ENCODE measurements at places on chromosomes 16 and 17. TPM values are rescaled to one million over a fixed set of nuclear protein-coding genes. Genes with fewer than 3 reads are reported as not detected.

The MYH1 gene
- not detected for total RNA-seq

The CBFA2T3 gene
- not detected for total RNA-seq

The KRTAP1-1 gene
- total RNA-seq: not detected

The CAPNS2 gene
- 0.56 TPM for total RNA-seq

The CD300LB gene
- not detected for total RNA-seq

The ASPHD1 gene
- total RNA-seq: 11.4 TPM

The KRT9 gene
- total RNA-seq: not detected

The SMIM5 gene
- total RNA-seq: not detected

The ANKRD40CL gene
- total RNA-seq: not detected

The GRAPL gene
- total RNA-seq: 0.25 TPM

The CCL15 gene
- not detected for total RNA-seq

The TLCD2 gene
- 3.6 TPM for total RNA-seq

The IL4R gene
- 19.8 TPM for total RNA-seq

The TP53TG3 gene
- total RNA-seq: not detected

The PLLP gene
- total RNA-seq: 0.37 TPM

The MARF1 gene
- total RNA-seq: 17.8 TPM

The AIPL1 gene
- not detected for total RNA-seq

The KRT12 gene
- not detected for total RNA-seq

The NPIPB6 gene
- 0.06 TPM for total RNA-seq

The RASD1 gene
- 101 TPM for total RNA-seq

The TEX14 gene
- not detected for total RNA-seq

The ST6GALNAC1 gene
- not detected for total RNA-seq

The KRTAP2-3 gene
- not detected for total RNA-seq

The CA5A gene
- total RNA-seq: not detected

The IGSF6 gene
- total RNA-seq: not detected

The HEXIM2 gene
- 12.4 TPM for total RNA-seq

The PPL gene
- total RNA-seq: 145 TPM

The ZACN gene
- total RNA-seq: not detected

The PHOSPHO1 gene
- 0.06 TPM for total RNA-seq

The PABPN1L gene
- total RNA-seq: not detected

The KRT32 gene
- total RNA-seq: not detected

The GJC1 gene
- total RNA-seq: 1.4 TPM

The NTHL1 gene
- 13.9 TPM for total RNA-seq

The ELAC2 gene
- 60.8 TPM for total RNA-seq

The METTL23 gene
- 23.8 TPM for total RNA-seq

The CES5A gene
- total RNA-seq: not detected

The RNF112 gene
- 3.4 TPM for total RNA-seq

The TPPP3 gene
- not detected for total RNA-seq

The ABCC11 gene
- 2.6 TPM for total RNA-seq

The RAB26 gene
- total RNA-seq: not detected

The ZNF423 gene
- total RNA-seq: 23.2 TPM

The RHBDF1 gene
- total RNA-seq: 37.0 TPM

The CLEC18B gene
- not detected for total RNA-seq

The GLIS2 gene
- total RNA-seq: 9.4 TPM

The EEF2K gene
- total RNA-seq: 23.0 TPM

The ERN1 gene
- 20.8 TPM for total RNA-seq

The VAMP2 gene
- 5.6 TPM for total RNA-seq

The TUBD1 gene
- total RNA-seq: 4.0 TPM

The CCL3 gene
- not detected for total RNA-seq

The PPP4C gene
- 56.4 TPM for total RNA-seq

The SALL1 gene
- 1.5 TPM for total RNA-seq

The TNK1 gene
- 0.05 TPM for total RNA-seq

The TBC1D3K gene
- not detected for total RNA-seq

The GPRC5C gene
- 47.7 TPM for total RNA-seq

The ITPRIPL2 gene
- total RNA-seq: 63.8 TPM

The CMTM1 gene
- total RNA-seq: 0.25 TPM

The C1QL1 gene
- 0.31 TPM for total RNA-seq
